Putamen (tissue), 1 donor: ENCODE measurements at places on chromosomes 3 and 15.

GRCh38 chr3:195139876-195140240, 131.1 kb downstream of the XXYLT1 start:
- no peak for DNase-seq

DNA sequence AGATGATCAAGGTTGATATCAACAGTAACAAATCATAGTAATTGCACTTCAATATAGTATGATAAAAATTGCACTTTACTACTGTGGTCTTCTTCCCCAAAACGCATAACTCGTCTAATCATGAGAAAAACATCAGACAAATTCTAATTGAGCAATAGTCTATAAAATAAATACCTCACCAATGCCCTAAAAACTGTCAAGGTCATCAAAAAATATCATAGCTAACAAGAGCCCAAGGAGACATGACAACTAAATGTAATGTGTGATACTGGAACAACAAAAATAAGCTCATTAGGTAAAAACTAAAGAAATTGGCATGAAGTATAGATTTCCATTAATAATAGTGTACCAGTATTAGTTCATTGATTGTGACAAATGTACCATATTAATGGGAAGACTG, 85.6 kb upstream of the LRRC3B start:
- DNase-seq, result no peak

DNA sequence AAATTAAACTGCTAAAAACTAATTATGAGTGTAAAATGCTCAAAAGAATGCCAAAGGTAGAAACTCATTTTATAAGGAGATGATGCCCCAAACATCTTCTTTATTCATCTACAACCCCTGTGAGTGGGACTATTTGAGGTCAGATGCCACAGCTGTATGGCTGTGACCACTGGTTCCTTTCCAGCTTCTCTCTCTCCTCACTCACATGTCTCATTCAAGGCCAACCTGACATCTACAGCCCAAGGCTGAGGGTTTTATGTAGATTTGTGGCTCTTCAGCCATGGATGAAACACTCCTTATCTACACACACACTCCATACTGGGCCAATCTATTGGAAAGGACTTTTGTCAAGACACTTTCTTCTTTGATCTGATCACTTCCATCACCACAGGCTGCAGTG, 231.3 kb downstream of the KCNMB2 start:
- DNase-seq, result no peak

GRCh38 chr15:61157933-61158332, 71.2 kb downstream of the RORA start:
- DNase-seq, result no peak

DNA sequence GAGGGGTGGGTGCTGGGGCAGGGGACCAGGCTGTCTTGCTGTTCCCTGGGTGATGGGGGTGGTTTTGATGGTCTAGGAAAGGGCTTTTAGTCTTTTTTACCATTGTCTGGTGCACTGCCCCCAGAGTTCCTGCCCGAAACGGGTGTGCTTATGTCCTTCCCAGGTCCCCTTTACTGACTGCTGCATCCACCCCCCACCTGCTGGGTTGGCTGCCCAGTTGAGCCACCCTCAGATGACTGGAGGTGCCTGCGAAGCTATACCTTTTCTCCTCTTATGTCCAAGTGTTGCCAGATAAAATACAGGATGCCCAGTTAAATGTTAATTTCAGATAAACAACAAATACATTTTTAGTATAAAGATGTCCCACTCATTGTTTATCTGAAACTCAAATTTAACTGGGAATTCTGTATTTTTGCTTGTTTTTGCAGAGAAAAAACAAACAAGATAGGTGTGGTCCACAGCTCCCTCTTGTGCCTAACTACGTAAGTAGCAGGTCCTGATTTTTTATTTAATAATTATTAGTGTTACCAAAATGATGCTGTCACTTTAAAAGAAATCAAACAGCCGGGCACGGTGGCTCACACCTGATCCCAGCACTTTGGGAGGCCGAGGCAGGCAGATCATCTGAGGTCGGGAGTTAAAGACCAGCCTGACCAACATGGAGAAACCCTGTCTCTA, 6.1 kb upstream of the RPP14 start:
- no peak for DNase-seq

GRCh38 chr15:100191161-100191560, 150.6 kb downstream of the ADAMTS17 start:
- DNase-seq, result no peak

GRCh38 chr3:53965291-53965690, 73.6 kb upstream of the SELENOK start:
- no peak for DNase-seq

DNA sequence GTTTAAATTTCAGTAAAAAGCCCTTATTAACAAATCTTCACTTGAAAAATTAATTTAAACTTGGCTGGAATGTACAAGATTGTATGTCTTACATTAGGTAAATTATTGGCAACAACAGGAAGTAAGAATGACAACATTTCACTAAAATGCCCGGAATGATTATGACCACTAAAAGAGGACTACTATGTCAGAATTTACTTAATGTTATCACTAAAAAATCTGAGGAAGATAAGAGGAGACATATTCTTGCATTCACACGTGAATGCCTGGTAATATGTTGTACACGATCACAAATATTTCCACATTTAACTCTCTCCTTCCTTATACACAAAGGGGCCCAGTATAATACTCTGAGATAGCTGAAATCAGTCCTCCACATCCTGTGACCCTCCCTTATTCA, 29.7 kb downstream of the VGLL3 start:
- no peak for DNase-seq

GRCh38 chr15:70518201-70519003, 245.0 kb downstream of the UACA start:
- no peak for DNase-seq

GRCh38 chr3:181298421-181298820, 308.9 kb upstream of the DNAJC19 start:
- DNase-seq, result no peak
